IMR-90 (cell line): ENCODE measurements at places on chromosomes 3 and 15. TPM values are rescaled to one million over a fixed set of nuclear protein-coding genes. Genes with fewer than 3 reads are reported as not detected.

ACTR8 gene
- total RNA-seq, result 31.4 and 35.8 TPM in 2 replicates

GRAMD2A gene
- total RNA-seq, result under 0.01 and 0.18 TPM in 2 replicates

ARHGEF3 gene
- 2.3 and 2.5 TPM in 2 replicates for total RNA-seq

GPR149 gene
- not detected in 2 replicates for total RNA-seq

GABRA5 gene
- total RNA-seq, result 7.3 and 8.3 TPM in 2 replicates

GOLGA8J gene
- under 0.01 TPM in 1 of 2 replicates, not detected in the other for total RNA-seq

ADGRG7 gene
- total RNA-seq, result not detected in 2 replicates

ASB14 gene
- total RNA-seq, result not detected in 2 replicates

PPM1L gene
- 0.18 and 0.28 TPM in 2 replicates for total RNA-seq

TPRG1 gene
- 0.56 TPM in 1 of 2 replicates, not detected in the other for total RNA-seq

ST3GAL6 gene
- 0.36 and 1.4 TPM in 2 replicates for total RNA-seq

KBTBD13 gene
- total RNA-seq, result not detected in 2 replicates

GABRB3 gene
- total RNA-seq, result 0.54 and 0.56 TPM in 2 replicates

PLSCR5 gene
- not detected in 2 replicates for total RNA-seq

WDR93 gene
- total RNA-seq, result not detected in 2 replicates

PATL2 gene
- total RNA-seq, result not detected in 2 replicates

ADAMTSL3 gene
- under 0.01 TPM in 1 of 2 replicates, not detected in the other for total RNA-seq

IMPG2 gene
- 0.18 and 0.28 TPM in 2 replicates for total RNA-seq

IL17RB gene
- under 0.01 TPM in 1 of 2 replicates, not detected in the other for total RNA-seq

CHRD gene
- total RNA-seq, result under 0.01 TPM in 1 of 2 replicates, not detected in the other

TMPRSS7 gene
- not detected in 2 replicates for total RNA-seq

AMIGO3 gene
- total RNA-seq, result not detected in 2 replicates

PTX3 gene
- 96.7 and 97.9 TPM in 2 replicates for total RNA-seq

BCL6 gene
- total RNA-seq, result 21.4 and 22.6 TPM in 2 replicates

ALG3 gene
- total RNA-seq, result 19.2 and 19.5 TPM in 2 replicates

CLDN18 gene
- not detected in 2 replicates for total RNA-seq

FAM43A gene
- total RNA-seq, result 3.0 and 3.1 TPM in 2 replicates

CHL1 gene
- 1.6 and 2.2 TPM in 2 replicates for total RNA-seq

ISG20 gene
- 0.72 and 1.1 TPM in 2 replicates for total RNA-seq

CATSPER2 gene
- 0.28 and 11.3 TPM in 2 replicates for total RNA-seq

ZNF106 gene
- total RNA-seq, result 87.5 and 107 TPM in 2 replicates

COL7A1 gene
- 3.1 and 4.1 TPM in 2 replicates for total RNA-seq

GABRG3 gene
- not detected in 2 replicates for total RNA-seq

AMT gene
- total RNA-seq, result 0.28 and 0.36 TPM in 2 replicates

LRTM1 gene
- not detected in 2 replicates for total RNA-seq

CDHR4 gene
- total RNA-seq, result not detected in 2 replicates

FAN1 gene
- 12.4 and 15.0 TPM in 2 replicates for total RNA-seq

PPP1R14D gene
- total RNA-seq, result not detected in 2 replicates

TRIM42 gene
- not detected in 2 replicates for total RNA-seq

CAND2 gene
- total RNA-seq, result 2.5 and 2.9 TPM in 2 replicates

RBPMS2 gene
- under 0.01 TPM in 1 of 2 replicates, not detected in the other for total RNA-seq

SV2B gene
- total RNA-seq, result not detected in 2 replicates

CLDN1 gene
- 4.7 and 7.2 TPM in 2 replicates for total RNA-seq

ANKRD63 gene
- under 0.01 TPM in 1 of 2 replicates, not detected in the other for total RNA-seq

GATM gene
- total RNA-seq, result 0.18 and 0.28 TPM in 2 replicates

SLCO3A1 gene
- total RNA-seq, result 2.2 and 4.7 TPM in 2 replicates

P2RY1 gene
- under 0.01 TPM in 1 of 2 replicates, not detected in the other for total RNA-seq

RNU6-1 gene
- not detected in 2 replicates for total RNA-seq

DNAH1 gene
- 1.7 and 2.0 TPM in 2 replicates for total RNA-seq

LRRC28 gene
- 17.5 and 21.1 TPM in 2 replicates for total RNA-seq

USP19 gene
- total RNA-seq, result 22.5 and 24.7 TPM in 2 replicates
